ENCODE measurements at places on chromosomes 6 and 20. TPM values are rescaled to one million over a fixed set of nuclear protein-coding genes. Genes with fewer than 3 reads are reported as not detected.
A peak's percentile ranks its signal among the peaks of the same experiment; 100 is the strongest.

The BTN1A1 gene
- not detected for total RNA-seq

The TRIM38 gene
- 6.8 TPM for total RNA-seq

The VARS1 gene
- 96.3 TPM for total RNA-seq

The SLC9A8 gene
- total RNA-seq: 6.9 TPM

The TRAPPC3L gene
- total RNA-seq: not detected

DNA sequence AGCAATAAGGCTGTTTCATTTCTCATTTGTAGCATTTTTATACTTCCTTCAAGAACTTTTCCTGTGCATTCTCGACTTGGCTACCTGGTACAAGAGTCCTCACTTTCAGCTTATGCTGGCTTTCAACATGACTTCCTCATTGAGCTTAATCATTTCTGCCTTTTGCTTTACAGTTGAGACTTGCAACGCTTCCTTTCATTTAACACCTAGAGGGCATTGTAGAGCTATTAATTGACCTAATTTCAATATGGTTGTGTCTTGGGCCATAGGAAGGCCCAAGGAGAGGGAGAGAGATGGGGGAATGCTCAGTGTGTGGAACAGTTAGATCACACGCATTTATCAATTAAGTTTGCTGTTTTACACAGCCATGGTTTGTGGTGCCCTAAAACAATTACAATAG, 37.2 kb downstream of the SLC22A2 start:
- no peak overlapping the region for H3K4me3 ChIP-seq
- peaks cover 3% of the 10 kb centered on the region for H3K4me1 ChIP-seq
- no peaks in the 10 kb centered on the region for H3K36me3 ChIP-seq
- no peak for DNase-seq

- no peaks in the 10 kb centered on the region for H3K27me3 ChIP-seq
- no peaks in the 10 kb centered on the region for H3K4me1 ChIP-seq
- peaks cover 6% of the 10 kb centered on the region for H3K36me3 ChIP-seq
- DNase-seq: no peak
These were observed 15.6 kb downstream of the SPATA2 start for GRCh38 chr20:49899541-49900383.

DNA sequence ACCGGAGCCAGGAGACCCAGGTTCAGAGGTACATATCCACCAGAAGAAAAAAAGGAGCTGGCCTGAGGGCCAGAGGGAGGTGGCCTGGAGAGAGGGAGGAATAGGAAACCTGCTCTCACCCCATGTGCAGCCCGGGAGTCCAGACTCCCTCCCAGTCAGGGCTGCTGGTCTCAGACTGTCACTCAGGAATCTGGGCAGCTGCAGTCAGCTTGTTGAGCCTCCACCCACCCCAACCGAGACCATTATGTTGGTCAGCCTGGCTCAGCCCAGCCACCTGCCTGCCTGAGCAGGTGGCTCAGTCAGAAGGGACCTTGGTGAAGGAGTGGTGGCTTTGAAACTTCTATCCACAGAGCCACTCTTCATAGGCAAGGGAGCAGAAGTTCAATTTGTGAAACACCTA, 53.3 kb upstream of the EPB41L1 start:
- no peaks in the 10 kb centered on the region for H3K36me3 ChIP-seq
- H3K4me1 ChIP-seq: peaks cover 9% of the 10 kb centered on the region
- no peak overlapping the region for H3K4me3 ChIP-seq
- no peak overlapping the region for H3K27ac ChIP-seq

DNA sequence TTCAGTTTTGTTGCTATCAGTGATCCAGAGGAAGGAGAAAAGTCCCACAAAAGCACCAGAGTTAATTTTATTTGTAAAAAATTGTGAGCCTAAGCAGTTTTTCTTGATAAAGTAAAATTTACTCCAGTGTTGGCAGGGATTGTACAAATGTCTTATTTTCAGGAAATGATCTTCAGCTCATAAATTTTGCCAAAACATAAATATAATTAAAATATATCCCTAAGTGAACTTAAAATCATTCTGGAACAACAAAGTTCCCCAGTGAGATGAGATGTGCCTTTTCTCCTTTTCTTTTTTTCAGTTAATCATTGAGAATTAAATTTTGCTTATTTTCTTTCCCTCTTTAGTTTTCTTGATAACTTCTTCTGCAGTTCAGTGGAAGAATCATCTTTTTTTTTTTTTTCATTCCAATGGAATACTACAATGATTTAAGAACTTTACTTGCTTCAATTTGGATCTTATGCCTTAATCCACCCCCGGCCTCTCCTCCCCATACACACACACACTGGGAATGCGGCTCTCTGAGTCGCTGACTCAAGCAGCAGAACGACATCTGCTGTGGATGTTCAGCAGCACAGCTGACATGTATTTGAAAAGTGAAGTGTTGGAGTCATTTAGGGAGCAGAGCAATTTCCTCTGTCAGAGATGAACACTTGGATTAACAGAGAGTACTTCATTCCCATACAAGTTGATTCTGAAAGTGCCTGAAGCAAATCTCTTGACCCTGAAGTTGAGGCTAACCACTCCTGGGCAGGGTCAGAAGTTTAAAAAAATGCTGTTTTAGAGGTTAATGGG, 27.7 kb upstream of the LAMA4 start:
- peaks cover 3% of the 10 kb centered on the region for H3K4me1 ChIP-seq
- DNase-seq: peak; percentile 89
- no peak overlapping the region for H3K4me3 ChIP-seq
- H3K27ac ChIP-seq: no peak overlapping the region

DNA sequence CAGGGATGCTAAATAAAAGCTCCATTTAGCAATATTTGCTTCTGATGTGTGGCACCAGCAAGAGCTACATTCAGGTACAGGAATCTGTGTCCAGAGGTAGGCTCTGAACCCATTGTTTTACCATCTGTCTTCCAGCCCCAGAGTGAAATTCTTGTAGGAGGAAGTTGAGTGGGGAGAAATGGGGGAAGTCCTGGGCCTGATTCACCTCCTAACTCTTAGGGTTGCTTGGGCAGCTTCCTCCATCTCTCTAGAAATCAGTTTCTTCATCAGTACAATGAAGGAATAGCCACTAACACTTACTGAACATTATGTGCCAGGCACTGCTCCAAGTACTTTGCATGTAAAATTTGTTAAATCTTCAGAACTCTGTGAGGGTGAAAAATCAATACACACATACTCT, 35.1 kb upstream of the TSPYL1 start:
- H3K27ac ChIP-seq: no peak overlapping the region
- H3K27me3 ChIP-seq: no peaks in the 10 kb centered on the region
- peaks cover 12% of the 10 kb centered on the region for H3K4me1 ChIP-seq
- no peak overlapping the region for H3K4me3 ChIP-seq

- no peak overlapping the region for H3K4me3 ChIP-seq
- H3K27ac ChIP-seq: no peak overlapping the region
- H3K27me3 ChIP-seq: no peaks in the 10 kb centered on the region
- H3K36me3 ChIP-seq: no peaks in the 10 kb centered on the region
- no peaks in the 10 kb centered on the region for H3K4me1 ChIP-seq
These were observed 459.9 kb downstream of the BCKDHB start for GRCh38 chr6:80566361-80566760.

GRCh38 chr6:130218134-130218533, 4.6 kb downstream of the SAMD3 start:
- no peak overlapping the region for H3K27ac ChIP-seq
- H3K4me1 ChIP-seq: no peaks in the 10 kb centered on the region

GRCh38 chr6:87350516-87350915, 5.9 kb downstream of the C6orf163 start:
- no peaks in the 10 kb centered on the region for H3K36me3 ChIP-seq
- no peaks in the 10 kb centered on the region for H3K4me1 ChIP-seq
- H3K4me3 ChIP-seq: no peak overlapping the region
- H3K27me3 ChIP-seq: no peaks in the 10 kb centered on the region

DNA sequence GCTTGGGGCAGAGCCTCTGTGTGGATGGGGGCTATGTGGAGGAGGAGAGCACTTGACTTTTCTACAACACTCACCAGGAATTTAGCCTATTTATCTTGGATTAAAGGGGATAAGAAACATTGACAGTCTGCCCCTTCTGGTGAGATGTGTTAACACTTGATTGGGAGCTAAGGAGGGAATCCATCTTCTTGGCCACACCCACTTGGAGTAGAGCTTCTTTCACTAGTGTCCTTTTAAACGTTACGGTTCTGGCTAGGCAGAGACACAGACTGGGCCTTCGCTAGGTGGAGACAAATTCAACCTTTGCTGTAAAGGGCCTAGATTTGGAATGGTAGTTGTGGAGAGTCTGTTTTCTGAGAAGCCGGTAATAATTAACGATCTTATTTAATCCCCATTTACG, 15.5 kb upstream of the TPBG start:
- H3K4me3 ChIP-seq: no peak overlapping the region
- no peak for DNase-seq
- H3K4me1 ChIP-seq: no peaks in the 10 kb centered on the region
- H3K36me3 ChIP-seq: no peaks in the 10 kb centered on the region

- no peaks in the 10 kb centered on the region for H3K27me3 ChIP-seq
- no peaks in the 10 kb centered on the region for H3K36me3 ChIP-seq
- DNase-seq: no peak
- no peaks in the 10 kb centered on the region for H3K4me1 ChIP-seq
- H3K4me3 ChIP-seq: no peak overlapping the region
These were observed 89.9 kb upstream of the MBOAT1 start for GRCh38 chr6:20302168-20302567.

GRCh38 chr6:77036400-77036799, 426.9 kb downstream of the HTR1B start:
- H3K4me1 ChIP-seq: peaks cover 16% of the 10 kb centered on the region
- no peaks in the 10 kb centered on the region for H3K27me3 ChIP-seq
- H3K27ac ChIP-seq: no peak overlapping the region

GRCh38 chr6:158072083-158072721, 90.5 kb downstream of the SYNJ2 start:
- H3K36me3 ChIP-seq: peaks cover 62% of the 10 kb centered on the region
- no peak overlapping the region for H3K4me3 ChIP-seq
- H3K4me1 ChIP-seq: peaks cover 38% of the 10 kb centered on the region
- no peaks in the 10 kb centered on the region for H3K27me3 ChIP-seq
- H3K27ac ChIP-seq: peak overlapping the region; percentile 50
